ENCODE measurements at places on chromosomes 5 and 9.

DNA sequence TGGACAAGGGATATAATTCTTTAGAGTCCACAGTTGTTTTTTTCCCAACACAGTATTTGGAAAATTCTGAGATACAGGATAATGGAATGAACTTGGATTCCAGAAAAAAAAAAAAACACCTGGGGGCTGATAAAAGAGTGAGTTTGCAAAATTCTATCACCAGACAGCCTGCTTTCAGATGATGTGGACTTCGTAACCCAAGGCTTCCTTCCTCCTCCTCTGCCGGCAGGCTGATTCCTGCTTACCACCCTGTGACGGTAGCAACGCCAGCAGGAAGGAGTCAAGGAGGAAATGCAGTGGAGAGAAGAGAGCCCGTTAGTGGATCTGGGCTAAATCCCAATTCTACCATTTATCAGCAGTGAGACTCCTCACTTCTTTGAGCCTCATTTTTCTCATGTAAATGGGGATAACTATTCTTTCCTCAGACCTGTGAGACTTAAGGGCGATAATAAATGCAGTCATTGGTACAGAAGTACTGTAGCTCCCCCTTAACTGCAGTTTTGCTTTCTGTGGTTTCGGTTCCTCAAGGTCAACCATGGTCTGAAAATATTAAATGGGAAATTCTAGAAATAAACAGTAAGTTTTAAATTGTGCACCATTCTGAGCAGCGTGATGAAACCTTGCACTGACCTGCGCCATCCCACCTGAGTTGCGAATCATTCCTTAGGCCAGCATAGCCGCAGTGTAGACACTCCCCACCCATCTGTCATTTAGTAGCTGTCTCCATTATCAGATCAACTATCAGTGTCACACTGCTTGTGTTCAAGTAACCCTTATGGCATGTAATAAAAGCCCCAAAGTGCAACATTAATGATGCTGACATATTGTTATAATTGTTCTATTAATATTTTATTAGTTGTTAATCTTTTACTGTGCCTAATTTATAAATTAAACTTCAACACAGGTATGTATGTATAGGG lies 71.4 kb downstream of the DCP2 start:
- no peak for DNase-seq

DNA sequence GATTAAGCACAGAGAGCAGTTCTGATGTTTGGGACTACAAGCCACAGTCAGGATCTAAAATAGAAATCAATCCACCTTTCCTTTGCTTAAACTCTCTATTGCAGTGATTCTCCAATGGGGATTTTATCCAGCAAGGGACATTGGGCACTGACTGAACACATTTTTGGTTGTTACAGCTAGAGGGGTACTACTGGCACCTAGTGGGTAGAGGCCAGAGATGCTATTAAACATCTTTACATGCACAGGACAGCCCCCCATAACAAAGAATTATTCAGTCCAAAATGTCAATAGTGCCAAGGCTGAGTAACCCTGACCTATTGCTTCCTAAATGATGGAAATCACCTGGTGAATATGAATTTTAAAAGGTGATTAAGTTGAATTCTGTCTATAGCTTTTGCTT lies 12.0 kb downstream of the ZNF622 start:
- no peak for DNase-seq

GRCh38 chr9:34524349-34524748 lies 1.6 kb upstream of the ENHO start:
- DNase-seq: no peak

DNA sequence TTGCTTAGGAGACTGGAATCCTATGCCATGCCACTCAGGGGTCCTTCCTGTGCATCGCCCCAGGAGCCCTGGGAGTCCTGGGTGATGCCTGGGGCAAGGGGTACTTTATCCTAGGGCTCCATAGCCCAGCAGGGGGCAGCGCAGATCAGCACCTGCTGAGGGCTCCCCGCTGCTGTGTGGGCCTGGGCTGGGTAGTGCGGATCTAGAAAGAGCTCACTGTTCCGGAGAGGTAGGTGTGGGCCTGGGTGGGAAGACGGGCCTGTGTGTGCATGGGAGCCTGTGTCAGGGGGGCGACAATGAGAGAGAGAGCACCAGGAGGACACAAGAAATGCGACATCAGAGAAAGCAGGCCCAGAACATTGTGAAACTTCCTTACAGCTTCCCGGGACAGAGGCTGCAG lies 11.4 kb upstream of the DAB2IP start:
- DNase-seq: peak; percentile 59

DNA sequence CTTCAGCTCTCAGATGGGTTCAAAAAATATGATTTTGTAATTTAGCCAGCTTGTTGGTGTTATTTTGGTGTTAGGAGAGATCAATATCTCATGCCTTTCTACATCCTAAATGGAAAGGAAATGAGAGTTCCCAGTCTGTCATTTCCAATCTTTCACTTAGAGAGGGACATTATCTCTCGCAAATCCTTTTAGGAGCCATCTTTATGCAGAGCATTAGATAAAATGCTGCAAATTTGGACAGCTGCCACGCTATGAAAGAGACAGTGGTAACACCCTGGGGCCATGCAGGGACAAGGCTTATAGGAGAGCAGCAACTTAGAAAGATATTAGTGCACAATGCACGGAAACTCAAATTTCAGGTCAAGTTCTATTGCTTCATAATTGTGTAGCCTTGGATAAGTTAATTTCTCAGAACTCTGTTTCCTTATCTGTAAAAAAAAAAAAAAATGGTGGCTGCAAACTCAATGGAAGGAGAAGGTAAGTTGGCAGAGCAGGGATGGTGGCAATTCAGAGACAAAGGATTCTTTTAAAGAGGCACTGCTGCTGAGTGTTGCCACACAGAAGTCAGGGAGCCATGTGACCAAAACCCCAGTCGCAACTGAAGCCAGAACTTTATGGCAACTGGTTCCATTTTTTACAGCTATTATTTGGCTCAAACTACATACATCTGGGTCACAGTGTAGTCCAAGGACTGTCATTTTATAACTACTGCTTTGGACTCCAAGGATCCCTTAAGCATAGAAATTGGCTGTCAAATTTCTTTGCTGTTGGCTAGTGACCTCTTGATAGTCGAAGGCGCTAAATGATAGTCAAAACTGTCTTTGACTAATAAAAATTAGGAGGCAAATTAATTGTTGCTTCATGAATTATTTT lies 210.2 kb downstream of the FRMD3 start:
- DNase-seq: no peak

- DNase-seq: no peak
These were observed 4.0 kb downstream of the CTNNA1 start for GRCh38 chr5:138757061-138757776.

DNA sequence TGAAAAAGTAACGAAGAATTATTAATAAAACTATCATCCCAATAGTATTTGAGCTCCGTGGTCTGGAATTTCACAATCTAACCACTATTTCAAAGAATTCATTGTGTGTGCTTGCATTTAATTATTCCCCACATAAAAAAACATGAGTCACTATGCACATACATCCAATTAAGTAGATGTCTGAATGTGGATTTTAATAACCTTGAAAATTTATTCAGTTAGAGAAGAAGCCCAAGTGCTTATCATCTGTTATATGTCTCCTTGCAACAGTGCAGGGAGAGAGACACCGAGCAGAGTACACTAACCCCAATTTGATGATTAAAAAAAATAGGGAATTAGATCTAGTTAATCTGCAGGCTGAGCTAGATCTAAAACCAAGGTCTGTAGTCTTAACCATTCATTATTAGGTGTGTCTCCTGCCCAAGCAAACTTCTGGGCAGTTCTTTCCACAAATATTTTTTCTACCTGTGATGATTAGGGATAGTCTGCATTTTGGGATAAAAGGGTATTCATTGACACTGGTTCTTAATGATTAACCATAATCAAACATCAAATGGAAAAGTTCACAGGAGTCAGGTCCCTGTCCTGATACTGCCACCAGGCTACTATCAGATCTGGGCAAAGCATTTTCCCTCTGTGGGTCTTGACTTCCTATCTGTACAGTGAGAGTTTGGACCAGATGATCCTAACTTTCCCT lies 164.2 kb downstream of the GRIA1 start:
- no peak for DNase-seq

- no peak for DNase-seq
These were observed 13.9 kb downstream of the TNIP1 start for GRCh38 chr5:151066920-151067319.

DNA sequence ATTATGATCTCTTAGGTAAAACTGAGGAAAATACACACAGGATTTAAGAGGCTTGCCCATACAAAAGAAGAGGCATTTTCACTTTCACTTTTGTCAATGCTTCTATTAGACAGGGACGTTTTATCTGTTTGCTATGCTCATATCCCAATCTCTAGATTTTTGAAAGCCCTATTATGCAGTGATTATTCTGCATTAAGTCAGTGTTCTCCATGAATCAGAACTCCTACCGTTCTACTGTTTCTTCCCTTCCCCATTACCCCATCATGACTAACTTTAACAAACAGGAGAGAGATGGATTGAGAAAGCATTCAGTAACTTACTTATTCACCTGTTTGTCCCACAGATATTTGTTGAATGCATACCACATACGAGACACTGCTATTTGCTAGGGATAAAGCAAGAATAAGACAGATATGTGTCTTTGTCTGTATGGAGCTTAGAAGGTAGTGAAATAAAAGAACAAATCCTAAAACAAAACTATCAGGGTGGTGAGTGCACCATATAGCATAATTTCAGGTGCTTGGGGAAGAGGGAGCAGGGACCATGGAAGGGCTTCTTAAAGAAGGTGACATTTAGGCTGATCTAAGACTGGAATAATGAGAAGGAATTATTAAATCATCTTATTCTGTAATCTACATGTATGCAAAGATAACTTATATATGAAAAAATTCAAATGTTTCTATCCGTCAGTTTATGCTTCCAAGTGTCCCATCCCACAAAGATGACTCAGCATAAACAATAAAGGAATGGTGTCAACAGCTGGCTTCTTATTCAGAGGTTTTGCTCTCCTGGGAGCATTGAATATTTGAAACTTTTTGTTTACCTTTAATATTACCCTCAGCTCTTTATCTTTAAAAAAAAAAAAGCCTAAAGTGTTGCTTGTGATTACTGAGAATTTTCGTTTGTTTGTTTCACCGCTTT lies 328.1 kb downstream of the HINT1 start:
- no peak for DNase-seq

DNA sequence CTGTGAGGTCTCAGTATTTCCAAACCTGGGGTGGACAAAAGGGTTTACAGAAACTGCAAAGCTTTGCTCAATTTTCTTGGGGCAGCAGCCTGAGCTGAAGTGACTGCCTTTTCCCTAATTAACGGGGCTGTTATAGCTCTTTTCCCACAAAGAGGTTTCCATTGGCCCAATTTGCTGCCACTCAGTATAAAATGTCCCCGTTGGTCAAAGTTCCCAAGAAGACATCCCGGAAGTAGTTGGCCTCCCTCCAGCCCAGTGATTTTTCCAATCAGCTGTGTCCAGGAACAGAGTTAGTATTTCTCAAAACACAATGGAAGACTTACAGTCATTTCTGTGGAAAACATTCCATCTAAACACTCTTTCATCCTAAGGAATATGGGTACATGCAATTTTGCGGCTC lies 643.6 kb downstream of the ACTL7B start:
- no peak for DNase-seq

GRCh38 chr5:95821110-95822021 lies 1.2 kb downstream of the GLRX start:
- DNase-seq: no peak

DNA sequence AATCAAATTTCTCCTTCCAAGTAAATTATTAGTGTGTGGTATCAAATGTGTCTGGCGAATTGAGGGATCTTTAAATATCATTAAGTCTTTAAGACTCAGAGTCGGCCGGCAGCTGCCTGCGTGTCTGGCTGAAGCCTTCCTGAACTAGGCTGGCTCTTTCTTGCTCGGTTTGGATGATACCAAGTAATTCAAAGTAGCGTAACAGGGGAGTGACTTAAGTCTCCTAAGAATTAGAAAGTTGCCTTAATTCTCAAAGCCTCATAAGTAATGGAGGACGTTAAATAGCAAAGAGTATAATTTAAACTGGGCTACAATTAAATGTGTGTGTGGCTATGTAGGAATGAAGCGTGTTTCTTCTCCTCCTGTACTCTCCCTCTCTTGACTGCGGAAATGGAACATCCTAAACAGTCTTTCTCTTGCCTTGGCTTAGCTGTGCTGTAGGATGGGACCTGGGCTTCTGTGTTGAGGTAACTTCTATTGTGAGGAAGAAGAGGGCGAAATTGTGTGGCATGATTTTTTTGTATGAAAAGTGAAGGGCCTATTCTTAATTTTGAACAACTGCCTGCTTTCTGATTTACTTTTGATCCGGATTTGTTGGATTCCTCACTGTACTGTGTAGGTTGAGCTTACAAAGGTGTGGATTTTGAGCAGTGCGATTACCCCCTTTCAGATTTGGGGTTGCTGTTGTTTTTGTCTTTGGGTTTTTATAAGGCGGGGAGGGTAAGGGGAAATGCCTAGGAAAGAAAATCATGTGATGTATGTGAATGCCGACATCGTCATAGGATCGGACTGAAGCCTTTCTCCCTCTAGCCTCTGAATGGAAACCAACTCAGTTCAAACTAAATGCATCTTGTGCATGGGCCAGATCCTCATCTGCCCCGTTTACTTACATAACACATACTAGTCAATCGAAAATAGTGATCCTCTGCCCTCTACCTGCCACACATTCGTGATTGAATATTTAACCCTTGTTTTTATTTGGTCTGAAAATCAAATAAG lies 29.9 kb downstream of the CPEB4 start:
- peak; percentile 57 for DNase-seq

DNA sequence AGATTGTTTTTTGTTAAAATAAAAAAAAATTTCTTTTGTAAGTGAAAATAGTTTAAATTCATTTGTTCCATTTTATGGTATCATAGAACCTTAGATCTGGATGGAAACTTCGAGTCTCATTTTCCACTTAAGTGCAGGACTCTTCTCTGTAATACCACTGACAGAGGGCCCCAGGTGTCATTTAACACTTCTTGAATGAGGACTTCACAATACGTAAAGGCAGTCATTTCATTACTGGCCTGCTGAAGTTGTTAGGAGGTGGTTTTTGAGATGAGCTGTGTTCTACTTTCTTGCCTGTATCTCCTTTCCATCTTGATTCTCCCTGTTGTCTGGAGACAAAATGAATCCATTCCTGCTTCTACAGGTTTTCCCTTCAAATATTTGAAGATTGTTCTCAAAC lies 455.3 kb downstream of the DMRT2 start:
- no peak for DNase-seq

DNA sequence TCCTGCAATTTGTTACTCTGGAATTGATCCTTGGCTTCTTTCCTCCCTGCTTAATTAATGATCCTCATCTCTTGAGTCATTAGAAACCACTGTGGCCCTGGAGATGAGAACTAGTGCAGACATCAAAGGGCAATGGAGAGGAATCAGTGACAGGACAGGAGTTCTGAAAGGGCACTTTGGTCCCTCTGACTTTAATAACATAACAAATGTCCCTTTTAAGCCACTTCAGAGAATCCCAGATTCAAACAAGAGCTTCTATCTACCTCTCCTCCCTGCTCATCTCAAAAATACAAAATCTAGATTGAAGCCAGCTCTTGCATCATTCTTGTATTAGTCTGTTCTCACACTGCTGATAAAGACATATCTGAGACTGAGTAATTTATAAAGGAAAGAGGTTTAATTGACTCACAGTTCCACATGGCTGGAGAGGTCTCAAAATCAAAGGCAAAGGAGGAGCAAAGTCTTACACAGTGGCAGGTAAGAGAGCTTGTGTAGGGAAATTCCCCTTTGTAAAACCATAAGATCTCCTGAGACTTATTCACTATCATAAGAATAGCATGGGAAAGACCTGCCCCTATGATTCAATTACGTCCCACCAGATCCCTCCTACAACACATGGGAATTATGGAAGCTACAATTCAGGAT lies 139.1 kb downstream of the PLPPR1 start:
- DNase-seq: no peak

GRCh38 chr9:122445155-122445749 lies 32.5 kb downstream of the OR1J1 start:
- no peak for DNase-seq

- no peak for DNase-seq
These were observed 94.0 kb upstream of the SLC25A48 start for GRCh38 chr5:135740475-135740874.
